ENCODE measurements at places on chromosomes 1 and 21. TPM values are rescaled to one million over a fixed set of nuclear protein-coding genes. Genes with fewer than 3 reads are reported as not detected.

FCRLA gene
- 0.25 TPM for total RNA-seq

KRTAP19-3 gene
- not detected for total RNA-seq

RASSF5 gene
- 1.3 TPM for total RNA-seq

ATAD3C gene
- 0.66 TPM for total RNA-seq

ATP6V0B gene
- 150 TPM for total RNA-seq

TTC24 gene
- not detected for total RNA-seq

C8A gene
- not detected for total RNA-seq

EIF2D gene
- 49.0 TPM for total RNA-seq

CYP4A11 gene
- 0.13 TPM for total RNA-seq

DDR2 gene
- 178 TPM for total RNA-seq

FAM163A gene
- not detected for total RNA-seq

TSTD1 gene
- 12.3 TPM for total RNA-seq

KCNK1 gene
- total RNA-seq, result 6.3 TPM

KLF17 gene
- total RNA-seq, result 0.26 TPM

PLA2G2C gene
- not detected for total RNA-seq

C8B gene
- total RNA-seq, result not detected

DENND2D gene
- 0.40 TPM for total RNA-seq

CAMK1G gene
- 0.13 TPM for total RNA-seq

S100A7A gene
- not detected for total RNA-seq

GCSAML gene
- total RNA-seq, result not detected
